Stimulated activated CD4-positive, alpha-beta T cell treated with anti-CD3 and anti-CD28 coated beads, Interleukin-15, amount 100 ng/mL, for 48 hours (primary cell): ENCODE measurements at places on chromosomes 7 and 10.

DNA sequence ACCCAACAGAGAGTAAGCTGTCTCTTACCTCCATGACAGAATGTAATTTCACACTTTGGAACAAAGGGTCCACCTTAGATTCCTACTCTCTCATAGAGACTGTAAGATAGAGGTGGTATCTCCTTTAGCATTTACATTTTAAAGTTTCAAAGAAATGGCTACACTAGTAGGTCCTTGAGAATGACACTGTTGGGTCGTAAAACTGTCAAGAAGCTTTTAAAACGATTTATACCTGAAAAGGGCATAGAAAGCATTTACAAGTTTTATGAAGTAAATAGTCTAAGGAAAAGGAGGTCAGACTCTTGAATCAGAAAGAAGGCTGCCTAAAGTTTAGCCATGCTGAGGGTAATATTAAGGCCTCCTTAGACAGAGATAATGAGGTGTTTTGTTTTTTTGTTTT is 1212.4 kb upstream of the PHF14 start:
- no peak for DNase-seq

DNA sequence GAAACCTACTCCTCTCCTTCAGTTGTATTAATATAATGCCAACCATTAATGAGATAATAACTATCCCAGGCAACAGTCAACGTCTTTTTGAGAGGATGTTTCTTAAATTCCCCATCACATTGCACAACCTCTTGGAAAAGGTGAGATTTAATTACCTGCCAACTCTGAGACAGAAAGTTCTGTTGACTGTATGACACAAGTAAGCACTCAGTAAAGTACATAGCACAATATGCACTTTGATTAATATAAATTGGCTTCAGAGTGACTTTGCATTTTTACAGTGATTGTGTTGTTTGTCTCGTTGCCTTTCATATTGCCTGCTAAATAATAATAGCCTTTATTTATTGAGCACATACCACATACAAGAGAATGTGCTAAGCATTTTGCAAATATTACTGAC is 46.7 kb downstream of the CAV1 start:
- DNase-seq, result no peak

GRCh38 chr7:149414745-149415390 is 46.0 kb downstream of the ZNF777 start:
- DNase-seq, result peak; percentile 8

DNA sequence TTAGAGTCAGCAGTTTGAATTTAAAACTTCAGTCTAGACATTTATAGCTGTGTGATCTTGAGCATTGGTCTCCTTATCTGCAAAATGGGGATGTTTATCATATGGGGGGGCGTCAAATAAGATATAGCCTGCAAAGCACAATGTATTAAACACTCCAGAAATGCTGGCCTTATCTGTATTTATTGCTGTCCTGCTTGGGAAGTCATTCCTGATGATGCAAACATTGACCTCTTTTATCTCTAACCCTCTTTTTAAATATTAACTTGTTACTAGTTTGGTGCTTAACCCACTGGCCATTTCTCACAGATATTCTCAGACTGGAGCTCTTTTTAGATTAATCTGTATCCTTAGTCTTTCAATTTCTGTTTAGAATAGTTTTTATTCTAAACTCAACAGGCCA is 13.2 kb downstream of the MRPS33 start:
- no peak for DNase-seq

DNA sequence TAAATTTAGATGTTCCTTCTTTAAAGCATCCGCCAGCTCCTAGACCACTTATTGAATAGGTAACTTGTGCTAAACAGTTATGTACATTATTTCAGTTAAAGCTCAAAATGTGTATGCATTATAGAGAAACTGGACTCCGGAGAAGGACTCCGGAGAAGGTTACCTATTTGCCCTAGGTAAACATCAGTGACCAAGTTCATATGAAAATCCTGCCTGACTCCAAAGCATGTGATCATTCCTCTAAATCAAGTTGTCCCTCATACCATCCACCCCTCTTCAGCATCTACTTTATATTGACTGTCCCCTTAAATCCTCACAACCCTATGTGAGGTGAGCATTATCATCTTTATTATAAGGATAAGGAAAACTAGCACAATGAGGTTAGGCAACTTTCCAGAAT is 147.5 kb downstream of the SRPK2 start:
- DNase-seq, result no peak

DNA sequence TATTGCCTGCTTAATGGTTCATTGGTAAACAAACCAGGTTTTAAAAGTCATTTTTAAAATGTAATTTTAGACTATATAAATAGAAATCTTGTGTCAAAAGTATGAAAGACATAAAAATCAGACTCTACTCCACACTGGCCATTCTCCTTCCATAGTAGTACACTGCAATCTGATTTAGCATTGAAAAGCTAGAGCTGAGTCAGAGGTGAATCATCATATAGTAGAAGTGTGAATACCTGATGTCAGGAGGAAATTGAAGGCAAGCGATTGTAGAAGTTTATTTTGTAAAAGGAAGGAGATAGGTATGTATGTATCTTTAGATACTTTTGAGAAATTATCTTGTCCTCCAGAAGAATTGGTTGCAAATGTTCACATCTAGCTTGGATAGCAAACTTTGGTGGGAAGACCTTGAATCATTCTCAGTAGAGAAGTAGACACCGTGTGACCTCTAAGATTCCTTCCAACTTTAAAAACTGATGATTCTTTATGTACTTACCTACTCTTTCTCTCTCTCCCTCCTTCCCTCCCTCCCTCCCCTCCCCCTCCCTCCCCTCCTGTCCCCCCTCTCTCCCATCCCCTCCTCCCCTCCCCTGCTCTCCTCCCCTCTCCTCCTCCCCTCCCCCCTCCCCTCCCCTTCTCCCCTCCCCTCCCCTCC is 88.1 kb downstream of the BTAF1 start:
- no peak for DNase-seq

DNA sequence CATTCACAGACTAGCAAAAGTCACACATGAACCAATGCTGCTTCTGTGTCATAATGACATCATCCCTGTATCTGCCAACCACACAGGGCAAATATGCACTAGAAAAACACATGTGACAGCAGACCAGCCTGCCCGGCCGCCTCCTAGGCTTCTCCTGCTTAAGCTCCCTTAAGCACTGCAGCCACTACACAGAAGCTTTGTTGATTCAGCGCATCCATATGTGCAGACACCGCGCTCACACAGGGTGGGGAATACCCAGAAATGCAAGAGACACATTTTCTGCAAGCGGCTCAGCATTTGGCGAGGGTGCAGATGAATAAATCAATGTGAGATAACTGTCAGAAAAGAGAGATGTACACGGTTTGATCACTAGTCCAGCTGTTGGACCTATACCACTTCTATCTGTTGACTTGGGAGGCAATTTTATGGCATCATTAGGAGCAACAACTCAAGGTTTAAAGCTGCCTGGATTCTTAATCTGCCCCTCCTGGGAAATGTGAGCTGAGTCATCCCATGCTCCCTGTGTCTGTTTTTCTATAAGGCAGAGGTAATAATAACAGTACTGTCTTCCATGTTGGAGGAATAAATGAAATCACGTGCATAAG is 33.4 kb downstream of the CPXM2 start:
- DNase-seq, result no peak

DNA sequence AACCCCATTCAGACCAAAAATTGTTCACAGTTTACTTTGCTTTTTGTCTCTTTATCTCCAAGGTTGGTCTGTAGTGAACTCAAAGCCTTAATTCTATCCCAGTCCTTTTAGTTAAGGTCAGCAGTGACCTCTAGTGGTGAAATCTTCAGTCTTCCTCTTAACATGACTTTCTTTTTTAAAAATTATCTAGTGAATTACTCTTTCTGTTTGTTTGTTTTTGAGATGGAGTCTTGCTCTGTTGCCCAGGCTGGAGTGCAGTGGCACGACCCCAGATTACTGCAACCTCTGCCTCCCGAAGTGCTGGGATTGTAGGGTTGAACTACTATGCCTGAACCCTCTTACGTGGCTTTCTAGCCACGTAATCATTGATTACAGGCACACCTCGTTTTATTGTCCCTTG is 25.0 kb downstream of the ZNF487 start:
- DNase-seq, result no peak

DNA sequence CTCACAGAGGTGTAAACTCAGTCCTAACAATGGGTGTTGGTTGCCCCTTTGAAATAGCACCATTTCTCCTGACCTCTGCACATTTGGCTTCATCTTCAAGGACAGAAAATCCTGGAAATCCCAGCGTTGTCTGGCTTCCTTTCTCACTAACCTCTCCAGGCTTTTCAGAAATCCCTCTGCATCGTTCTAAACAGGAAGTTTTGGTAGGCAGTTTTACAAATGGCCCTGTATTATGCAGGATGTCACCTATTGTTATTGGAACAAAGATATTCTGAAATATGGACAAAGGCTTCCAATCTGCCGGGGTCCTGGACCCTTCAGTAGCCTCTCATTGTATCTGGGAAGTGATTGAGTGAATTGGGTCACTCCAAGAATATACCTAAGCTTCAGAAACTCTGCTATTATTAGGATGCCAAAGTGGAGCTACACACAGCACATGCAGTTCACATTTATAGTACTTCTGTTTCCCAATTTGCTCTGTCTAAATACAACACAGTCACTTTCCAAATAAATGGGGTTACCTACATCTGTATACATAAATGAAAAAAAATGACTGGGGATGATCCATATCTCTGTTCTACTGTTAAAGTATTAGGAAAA is 134.8 kb upstream of the KLF6 start:
- no peak for DNase-seq

DNA sequence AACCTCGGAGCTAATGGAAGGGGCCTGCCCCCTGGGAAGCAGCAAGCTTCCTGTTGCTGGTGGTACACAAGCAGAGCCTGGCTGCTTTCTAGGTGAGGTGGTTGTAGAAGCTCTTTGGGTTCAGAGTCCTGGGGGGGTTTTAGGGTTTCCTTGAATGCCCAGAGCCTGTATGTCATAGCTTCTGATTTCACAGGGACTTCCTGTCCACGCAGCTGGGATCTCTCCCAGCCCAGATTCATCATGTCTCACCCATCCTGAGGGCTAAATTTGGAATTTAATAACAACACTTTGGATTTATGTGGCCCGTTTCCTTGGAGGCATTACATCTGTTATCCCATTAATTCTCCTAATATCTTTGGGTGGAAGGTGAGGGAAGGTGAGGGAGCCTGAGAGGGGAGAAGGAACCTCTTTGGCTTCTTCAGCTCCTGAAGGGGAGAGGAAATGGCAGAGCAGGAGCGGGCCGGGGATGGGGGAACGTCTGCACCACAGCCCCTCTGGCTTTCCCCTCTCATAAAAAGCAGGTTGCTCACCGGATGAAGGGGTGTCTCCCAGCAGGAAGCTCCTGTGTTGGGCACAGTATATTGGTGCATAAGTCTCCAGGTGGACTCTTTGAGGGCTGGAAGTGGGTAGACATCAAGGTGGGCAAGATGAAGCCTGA is 19.7 kb downstream of the RPS24 start:
- DNase-seq, result no peak

DNA sequence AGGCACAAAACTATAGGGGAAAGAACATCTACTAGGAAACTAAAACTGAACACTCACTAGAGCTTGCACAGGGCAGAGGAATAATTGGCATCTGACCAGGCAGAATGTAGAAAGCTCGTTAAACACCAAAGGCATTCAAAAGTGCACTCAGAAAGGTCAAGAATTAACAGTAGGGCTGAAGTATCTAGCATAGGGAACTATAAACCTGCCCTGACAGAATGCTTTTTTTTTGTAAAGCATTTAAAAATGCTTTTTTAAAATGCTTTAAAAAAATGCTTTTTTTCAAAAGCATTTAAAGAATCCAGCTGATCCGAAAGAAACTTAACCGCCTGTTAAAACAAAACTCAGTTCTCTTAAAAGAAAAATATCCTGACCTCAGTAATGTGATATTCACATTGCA is 74.6 kb upstream of the EGFR start:
- no peak for DNase-seq

- no peak for DNase-seq
Observed at GRCh38 chr7:3453398-3453797, 152.3 kb downstream of the SDK1 start.

DNA sequence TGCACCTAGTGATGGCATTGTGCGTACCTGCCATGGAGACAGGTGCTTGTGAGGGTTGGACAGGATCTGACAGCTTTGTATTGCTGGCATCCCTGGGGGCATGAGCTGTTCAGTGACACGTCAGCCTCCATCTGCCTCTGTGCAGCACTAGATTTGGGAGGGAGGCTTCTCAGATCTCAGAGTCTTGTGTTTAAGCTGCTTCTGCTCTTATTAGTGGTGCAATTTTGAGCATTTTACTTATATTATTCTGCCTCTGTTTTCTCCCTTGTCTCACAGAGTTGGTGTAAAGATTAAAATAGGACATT is 5.1 kb downstream of the ARHGAP22 start:
- no peak for DNase-seq

- DNase-seq, result peak; percentile 60
Observed at GRCh38 chr7:66557214-66558200, 71.2 kb upstream of the KCTD7 start.

DNA sequence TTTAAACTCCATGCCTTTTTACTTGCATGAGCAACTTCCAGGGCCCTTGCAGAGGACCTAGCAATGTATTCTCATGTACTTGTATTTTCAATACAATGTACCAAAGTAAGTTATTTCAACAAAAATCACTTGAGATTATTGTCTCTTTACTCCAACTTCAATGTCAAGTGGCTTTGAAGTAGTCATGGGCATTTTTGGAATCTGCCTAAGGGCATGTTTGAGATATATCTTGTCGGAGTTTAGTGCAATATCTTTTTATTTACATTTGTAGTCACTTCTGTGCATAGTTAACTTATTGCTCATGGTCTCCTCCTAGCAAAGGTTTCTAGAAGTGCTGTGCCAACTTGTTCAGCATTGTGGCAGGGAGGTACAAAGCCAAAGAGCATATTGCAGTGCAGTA is 508.7 kb upstream of the SEMA3D start:
- no peak for DNase-seq

DNA sequence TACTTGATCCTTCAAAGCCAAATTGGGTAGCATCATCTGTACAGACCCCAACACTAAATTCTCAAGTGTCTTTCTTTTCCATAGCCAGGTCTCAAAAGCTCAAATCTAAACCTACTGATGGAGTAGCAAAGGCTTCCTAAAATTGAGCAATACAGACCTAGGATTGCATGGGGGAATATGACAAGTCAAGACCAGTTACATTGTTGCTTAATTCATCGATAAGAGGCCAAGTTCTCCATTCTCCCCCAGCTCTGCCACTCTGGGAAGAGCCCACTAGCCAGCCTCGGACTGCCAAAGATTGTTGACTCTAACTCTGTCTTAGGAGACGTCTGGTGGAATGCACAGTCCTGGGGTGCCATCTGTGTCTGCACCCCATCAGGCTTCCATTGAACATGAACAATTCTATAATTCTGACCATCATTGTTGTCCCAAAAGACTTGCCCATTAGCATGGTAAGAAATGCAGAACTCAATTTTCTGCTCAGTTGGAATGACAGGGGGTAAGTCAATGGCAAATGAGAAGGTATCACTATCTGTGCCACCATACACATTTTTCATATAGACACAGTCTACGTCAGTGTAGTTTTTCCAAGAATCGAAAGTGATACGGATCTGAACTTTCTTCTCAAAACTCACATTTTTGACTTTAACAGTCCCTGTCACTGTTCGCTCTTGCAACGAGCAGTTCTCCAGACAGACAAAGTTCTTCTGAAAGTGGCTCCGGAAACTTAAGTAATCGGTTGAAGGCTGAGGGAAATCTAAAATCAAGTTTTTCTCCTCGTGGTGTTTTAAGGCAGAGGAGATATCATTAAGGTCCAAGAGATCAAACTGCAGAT is 2.9 kb downstream of the PPP1R3C start:
- no peak for DNase-seq

GRCh38 chr7:82264783-82265305 is 178.7 kb downstream of the CACNA2D1 start:
- DNase-seq, result no peak
